ENCODE measurements at places on chromosomes 3 and 15.

GRCh38 chr3:82596805-82597204, 835.4 kb upstream of the GBE1 start:
- no peak for DNase-seq

- DNase-seq = no peak
Measured at GRCh38 chr3:120071259-120071658, 23.0 kb downstream of the GSK3B start.

GRCh38 chr3:155420881-155421486, 127.5 kb upstream of the STRIT1 start:
- DNase-seq = no peak

DNA sequence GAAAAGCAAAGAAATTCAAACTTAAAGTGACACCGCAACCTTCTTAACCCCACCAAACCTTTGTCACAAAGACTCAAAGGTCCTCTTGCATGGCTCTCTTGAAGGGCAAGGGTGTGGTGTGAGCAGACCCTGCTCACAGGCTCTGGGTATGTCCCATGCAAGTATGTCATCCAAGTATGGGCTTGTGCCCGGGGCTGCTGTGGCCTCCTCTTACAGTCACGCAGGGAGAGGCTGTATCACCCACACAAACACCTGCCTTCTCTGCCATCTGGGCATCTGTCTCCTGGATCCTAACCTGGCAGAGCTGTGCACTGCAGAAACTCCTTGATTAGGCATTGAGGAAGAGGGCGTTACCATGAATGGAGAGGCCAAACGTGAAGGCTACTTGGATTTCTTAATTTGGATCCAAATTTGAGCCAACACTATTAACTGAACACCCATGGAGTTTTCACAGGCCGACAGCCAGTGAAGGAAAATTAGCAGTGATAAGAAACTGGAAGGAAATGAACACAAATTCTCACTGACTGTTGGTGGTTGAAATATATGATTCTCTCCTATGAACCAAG, 146.6 kb downstream of the DUT start:
- no peak for DNase-seq

DNA sequence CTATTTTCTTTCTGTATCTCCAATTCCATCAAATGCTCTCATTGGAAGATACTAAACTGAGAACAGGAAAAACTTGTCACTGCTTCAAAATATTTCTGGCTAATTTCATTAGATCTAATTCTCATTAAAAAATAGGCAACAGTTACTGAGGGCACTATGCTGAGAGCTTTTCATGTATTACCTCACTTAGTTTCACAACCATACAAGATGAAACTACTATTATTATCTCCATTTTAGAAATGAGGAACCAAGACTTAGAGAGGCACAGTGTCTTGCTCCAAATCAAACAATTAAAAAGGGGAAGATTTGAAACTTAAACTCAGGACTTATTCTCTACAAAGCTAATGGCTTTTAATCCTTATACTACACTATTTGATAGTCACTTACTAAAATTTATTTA, 7.2 kb upstream of the OTOL1 start:
- DNase-seq = no peak

- no peak for DNase-seq
Measured at GRCh38 chr3:64392001-64392400, 166.7 kb upstream of the PRICKLE2 start.

All from Caco-2 (cell line).